ENCODE measurements at places on chromosomes 2 and 18. TPM values are rescaled to one million over a fixed set of nuclear protein-coding genes. Genes with fewer than 3 reads are reported as not detected.
A peak's percentile ranks its signal among the peaks of the same experiment; 100 is the strongest.

Gene G6PC2
- not detected for total RNA-seq

Gene ELAC1
- 10.2 TPM for total RNA-seq

Gene SERPINB13
- total RNA-seq, result not detected

Gene ACVR1C
- 0.19 TPM for total RNA-seq

Gene POTEI
- not detected for total RNA-seq

Gene ALKAL2
- not detected for total RNA-seq

Gene NFATC1
- total RNA-seq, result 1.6 TPM

DNA sequence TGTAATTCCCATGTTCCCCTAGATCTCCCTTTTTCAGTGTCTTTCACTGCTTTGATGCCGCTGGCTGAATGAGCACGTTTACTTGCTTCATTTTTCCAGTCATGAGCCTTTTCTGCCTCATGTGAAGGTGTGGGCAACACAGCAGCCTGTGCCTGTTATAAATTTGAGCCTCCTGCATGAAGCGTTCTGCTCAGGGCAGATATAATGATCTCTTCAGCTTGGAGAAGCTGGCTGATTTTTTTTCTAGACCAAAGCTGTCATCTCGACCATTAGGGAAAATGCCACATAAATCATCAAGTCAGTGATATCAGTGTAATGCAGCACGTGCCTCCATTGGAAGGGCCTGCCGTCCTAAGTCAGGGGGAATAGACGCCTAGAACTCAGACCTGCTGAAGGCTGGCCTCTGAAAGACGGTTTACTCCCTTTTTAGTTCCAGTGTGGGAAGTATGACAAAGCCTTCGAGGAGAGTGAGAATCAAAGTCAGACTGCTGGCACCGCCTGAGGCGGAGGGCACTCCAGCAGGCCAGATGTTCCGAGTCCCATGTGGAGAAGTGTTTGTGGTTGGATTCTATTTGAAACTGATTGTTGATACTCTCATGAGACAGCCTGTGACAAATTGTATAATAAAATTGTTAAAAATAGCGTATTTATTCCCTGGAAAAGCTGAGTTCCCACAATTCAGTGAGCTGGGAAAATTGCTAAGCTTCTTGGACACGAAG lies 196.5 kb downstream of the MYO1B start:
- no peak for DNase-seq

DNA sequence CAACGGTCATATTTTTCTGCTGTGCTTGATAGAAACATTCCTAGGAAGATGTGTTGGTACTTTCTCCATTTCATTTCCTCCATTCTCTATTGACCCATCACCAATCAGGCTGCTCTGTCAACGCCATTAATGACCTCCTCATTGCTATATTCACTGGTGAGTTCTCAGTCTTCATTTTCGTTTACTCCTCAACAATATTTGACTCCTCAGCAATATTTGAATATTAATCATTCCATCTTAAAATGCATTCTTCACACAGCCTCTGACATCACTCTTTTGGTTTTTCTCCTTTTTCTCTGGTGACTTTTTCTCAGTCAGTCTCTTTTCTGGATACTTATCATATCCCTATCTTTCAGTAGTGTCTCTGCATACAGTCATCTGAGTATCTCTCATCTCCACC lies 323.5 kb upstream of the CRIM1 start:
- DNase-seq, result no peak

DNA sequence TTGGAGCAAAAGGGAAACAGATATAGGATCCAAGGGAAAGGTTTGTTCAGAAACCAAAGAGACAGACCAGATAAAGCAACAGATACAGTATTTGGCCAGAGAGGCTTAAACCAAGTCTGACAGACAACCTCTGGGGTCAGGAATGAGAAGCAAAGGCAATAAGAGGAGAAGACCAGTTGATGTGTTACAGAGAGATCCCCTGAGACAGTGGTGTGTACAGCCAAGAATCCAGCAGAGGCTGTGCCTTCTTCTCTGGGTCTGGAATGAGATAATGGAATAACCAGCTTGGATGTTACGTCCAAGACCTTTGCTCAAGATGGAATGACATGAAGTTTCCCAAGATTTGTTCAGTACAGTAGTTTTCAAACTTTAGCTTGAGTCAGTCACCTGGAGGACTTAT lies 61.1 kb downstream of the MDH1 start:
- DNase-seq, result no peak

- no peak for DNase-seq
Measured at GRCh38 chr18:48934723-48935432, 15.9 kb downstream of the SMAD7 start.

DNA sequence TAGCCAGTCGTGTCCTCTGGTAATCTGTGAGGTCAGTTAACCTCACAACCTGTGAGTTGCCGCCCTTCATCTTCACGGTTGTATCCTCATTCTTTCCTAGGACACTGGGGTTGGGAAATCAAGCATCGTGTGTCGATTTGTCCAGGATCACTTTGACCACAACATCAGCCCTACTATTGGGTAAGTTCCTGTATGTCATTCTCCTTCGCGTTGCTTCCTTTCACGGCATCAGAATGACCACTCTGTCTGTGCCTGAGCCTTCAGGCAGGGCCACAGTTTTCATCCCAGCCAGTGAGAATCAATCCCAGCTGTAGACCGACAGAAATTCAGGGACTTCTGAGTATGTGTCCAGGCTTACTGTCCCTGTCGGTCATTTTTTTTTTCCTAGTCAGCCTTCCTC lies 67.1 kb downstream of the RAB31 start:
- no peak for DNase-seq

- no peak for DNase-seq
Measured at GRCh38 chr2:216142540-216142939, 33.4 kb downstream of the XRCC5 start.

DNA sequence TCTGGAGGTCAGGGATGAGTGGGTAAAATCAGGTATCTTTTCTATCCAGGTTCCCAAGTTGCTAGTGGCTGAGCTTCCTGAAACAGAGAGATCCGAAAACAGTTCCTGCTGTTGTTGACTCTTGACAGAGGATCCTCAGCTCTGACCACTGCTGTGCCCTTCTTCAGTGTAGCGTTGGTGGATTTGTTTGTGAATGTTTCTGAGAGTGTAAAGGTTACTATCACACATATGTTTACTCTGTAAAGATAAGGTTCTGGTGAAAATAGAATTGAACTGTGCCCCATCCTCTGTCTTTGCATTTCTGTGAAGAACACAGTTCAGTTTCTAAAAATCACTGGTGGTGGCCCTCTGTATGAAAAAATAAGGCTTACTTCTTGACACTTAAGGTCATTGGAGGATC lies 119.8 kb downstream of the LDLRAD4 start:
- no peak for DNase-seq

- no peak for DNase-seq
Measured at GRCh38 chr18:55361492-55362250, 226.3 kb downstream of the TCF4 start.

- DNase-seq, result no peak
Measured at GRCh38 chr2:143564419-143564818, 435.2 kb downstream of the ARHGAP15 start.

DNA sequence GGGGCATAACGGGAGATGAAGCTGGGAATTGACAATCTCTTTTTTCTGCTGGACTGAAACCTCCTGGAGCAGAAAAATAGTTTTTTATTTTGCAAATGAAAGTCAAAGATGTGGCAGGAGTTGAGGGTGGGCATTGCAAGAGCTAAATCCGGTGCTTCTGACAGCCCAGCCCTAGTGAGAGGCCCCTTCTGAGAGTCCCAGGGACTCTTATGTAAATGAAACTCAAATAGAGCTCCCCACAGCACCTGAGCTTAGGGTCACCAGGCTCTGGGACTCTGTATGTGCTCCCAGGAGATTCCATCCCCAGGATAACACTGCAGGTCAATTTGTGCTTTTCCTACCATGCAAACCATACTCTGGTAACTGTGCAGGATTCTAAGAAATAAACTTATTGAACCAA lies 192.8 kb downstream of the ANKRD30B start:
- DNase-seq, result no peak

- DNase-seq, result no peak
Measured at GRCh38 chr2:67656875-67657274, 259.7 kb downstream of the ETAA1 start.

- no peak for DNase-seq
Measured at GRCh38 chr18:59902131-59902992, 2.6 kb downstream of the PMAIP1 start.

GRCh38 chr2:41869542-41870264 lies 178.1 kb upstream of the PKDCC start:
- DNase-seq, result peak; percentile 87

GRCh38 chr2:227379095-227379494 lies at the start of gene TM4SF20:
Gene TM4SF20, minus strand, starts transcription at chr2:227379306. Its CDS starts 38 bp downstream, at chr2:227379268.
- no peak for DNase-seq

DNA sequence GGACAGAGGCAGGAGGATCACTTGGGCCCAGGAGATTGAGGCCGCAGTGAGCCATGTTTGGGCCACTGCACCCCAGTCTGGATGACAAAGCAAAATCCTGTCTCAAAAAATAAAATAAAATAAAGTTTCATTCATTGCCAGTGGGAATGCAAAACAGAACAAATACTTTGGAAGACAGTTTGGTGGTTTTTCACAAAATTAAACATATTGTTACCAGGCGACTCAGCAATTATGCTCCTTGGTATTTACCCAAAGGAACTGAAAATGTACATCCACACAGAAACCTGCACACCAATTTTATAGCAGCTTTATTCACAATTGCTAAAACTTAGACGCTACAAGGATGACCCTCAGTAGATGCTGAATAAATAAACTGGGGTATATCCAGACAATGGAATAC lies 35.8 kb downstream of the FOSL2 start:
- DNase-seq, result no peak
